Astrocyte of the hippocampus (primary cell): ENCODE measurements at places on chromosomes 5 and 9.

DNA sequence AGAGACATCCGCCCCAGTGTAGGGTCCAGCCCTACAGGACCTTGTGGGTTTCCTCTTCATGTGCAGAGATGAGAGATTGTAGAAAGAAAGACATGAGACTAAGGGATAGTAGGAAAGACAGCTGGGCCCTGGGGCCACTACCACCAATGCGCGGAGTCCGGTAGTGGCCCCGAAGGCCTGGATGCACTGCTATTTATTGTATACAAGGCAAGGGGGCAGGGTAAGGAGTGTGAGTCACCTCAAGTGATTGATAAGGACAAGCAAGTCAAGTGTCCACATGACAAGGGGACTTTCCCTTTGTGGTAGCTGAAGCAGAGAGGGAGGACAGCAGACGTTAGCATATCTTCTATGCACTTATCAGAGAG, 6.2 kb upstream of the TMEM141 start:
- DNase-seq = no peak

DNA sequence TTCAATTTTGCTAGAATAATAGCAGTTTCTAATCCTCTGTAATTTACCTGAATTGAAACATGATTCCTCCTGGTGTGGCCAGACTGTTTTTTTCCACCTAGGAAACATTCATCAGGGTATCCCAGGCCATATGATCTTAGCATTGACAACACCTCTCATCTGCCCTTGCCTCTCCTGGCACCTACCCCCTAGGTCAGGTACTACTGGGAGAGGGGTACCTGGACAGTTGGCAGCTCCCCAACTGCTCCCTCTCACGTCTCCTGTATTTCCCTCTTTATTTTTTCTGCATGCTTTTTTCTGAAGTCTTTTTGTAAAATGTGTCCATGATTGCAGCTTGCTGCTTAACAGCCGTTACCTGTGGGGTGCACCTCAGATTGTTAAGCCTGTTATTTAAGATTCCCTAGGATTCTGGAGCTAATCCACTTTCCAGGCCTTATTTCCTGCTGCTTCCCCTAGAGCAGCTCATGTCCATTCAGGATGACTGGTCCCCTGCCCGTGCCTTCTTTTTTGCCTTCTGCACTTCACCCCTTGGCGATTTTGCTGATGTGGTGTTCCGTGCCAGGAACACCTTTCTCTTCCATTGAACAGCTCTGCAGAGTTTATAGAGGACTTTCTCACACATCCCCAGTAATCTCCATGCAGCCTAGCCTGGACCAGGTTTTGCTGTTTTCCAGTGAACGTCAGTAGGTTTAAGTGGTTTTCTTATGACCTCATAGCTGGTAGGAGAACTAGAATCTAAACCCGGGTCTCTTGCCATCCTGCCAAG, 33.6 kb downstream of the SNX30 start:
- peak; percentile 58 for DNase-seq

DNA sequence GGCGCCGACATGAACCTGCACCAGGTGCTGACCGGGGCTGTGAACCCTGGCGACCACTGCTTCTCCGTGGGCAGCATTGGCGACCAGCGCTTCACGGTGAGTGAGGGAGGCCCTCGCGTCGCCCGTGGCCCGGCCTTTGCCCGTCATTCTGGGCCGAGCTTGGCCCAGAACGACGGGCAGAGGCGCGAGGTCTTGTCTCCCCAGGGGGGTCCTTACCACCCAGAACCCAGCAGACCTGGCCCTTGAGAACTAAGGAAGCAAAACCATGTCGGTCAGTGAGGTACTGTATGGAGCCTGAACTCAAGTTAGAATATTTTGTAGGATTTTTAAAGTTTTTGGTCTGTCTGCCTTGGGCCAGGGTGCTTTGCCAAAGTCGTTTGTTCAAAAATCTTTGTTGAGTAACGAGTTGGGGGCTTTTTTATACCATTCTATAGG, 691 bp downstream of the DMXL1 start:
- no peak for DNase-seq

- no peak for DNase-seq
These were observed 11.2 kb downstream of the MVB12B start for GRCh38 chr9:126337729-126338372.

DNA sequence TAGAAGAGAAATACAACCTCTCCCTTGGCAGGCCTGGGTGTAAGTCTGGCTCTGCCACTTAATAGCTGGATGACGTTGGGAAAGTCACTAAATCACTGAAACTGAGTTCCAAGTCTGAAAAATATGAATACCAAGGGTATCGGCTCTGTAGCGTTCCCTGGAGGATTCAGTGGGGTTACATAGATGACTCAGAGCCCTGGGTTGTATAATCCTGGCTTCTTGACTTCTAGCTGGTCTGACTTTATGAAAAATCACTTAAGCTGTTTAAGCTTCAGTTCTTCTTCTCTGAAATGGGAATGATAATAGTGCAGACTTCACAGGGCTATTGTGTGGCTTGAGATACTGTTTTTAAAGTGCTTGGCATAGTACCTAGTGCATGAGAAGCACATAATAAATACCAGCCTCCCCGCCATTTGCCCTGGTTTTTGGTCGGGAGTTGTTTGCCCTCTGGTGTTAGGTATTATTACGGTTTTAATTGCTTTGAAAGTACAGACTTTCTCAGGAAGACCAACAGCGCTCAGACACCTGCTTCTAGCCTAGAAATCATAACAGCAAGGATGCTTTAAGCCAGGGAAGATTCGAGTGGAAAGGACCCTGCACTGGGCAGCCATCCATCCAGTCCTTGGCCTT, 43.0 kb downstream of the CYFIP2 start:
- DNase-seq = no peak

DNA sequence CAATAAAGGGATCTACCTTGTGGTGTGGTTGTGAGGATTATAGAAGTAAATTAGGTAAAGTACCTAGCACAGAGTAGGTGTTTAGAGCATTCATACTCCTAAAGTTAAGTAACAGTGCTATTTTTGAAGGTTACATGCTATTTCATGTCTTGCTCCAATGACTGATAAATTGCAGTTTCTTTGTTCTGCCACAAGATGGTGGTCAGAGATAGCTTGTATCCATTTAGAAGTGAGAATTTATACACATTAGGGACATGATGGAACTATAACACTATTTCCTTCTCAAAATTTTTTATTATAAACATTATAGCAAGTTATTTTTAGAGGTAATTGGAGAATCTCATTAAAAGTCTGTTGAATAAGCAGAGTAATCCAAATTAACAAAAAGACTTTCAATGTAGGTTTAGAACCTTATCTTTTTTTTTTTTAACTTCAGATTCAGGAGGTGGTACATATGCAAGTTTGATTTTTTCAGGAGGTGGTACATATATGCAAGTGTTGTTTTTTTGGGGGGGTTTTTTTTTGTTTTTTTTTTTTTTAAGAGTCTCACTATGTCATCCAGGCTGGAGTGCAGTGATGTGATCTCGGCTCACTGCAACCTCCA, 17.1 kb downstream of the MTREX start:
- DNase-seq = peak; percentile 63

DNA sequence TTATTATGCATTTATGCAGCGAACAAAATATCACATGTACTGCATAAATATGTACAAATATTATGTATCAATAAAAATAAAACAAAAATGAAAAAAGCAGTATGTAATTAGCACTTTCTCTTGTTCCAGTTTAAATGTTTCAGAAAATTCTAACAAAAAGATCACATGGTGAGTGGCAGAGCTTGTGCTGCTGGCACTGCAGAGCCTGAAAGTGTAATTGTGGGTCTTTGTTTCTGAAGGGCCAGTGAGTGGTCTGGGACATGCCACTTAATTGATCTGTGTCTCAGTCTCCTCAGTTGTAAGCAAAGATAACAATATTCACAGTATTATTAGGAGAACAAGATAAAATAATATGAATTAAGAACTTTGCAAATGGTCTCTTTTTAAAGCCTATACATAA, 39.5 kb upstream of the RAI14 start:
- DNase-seq = no peak

GRCh38 chr5:177295924-177296323, 7.6 kb downstream of the RAB24 start:
- DNase-seq = no peak

DNA sequence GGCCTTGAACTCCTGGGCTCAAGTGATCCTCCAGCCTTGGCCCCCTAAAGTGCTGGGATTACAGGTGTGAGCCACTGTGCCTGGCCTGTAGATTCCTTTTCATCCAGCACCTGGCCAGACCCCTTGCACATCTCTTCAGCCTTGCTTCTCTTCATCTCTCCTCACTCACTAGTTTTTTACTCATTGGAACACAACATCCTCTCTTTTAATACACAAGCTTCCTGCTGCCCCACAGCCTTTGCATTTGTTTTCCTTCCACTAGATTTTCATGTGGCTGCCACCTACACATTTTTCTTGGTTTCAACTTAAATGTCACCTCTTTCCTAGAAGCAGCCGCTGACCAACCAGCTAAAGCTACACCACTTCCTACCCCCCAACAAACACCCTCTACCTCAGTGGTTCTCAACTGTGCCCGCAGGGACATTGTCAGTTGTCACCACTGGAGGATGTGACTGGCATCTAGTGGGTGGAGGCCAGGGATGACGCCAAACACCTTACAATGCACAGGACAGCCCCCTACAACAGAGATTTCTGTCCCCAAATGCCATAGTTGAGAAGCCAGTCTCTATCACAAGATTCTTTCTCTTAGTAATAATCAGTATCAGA, 33.7 kb downstream of the HAVCR1 start:
- no peak for DNase-seq

DNA sequence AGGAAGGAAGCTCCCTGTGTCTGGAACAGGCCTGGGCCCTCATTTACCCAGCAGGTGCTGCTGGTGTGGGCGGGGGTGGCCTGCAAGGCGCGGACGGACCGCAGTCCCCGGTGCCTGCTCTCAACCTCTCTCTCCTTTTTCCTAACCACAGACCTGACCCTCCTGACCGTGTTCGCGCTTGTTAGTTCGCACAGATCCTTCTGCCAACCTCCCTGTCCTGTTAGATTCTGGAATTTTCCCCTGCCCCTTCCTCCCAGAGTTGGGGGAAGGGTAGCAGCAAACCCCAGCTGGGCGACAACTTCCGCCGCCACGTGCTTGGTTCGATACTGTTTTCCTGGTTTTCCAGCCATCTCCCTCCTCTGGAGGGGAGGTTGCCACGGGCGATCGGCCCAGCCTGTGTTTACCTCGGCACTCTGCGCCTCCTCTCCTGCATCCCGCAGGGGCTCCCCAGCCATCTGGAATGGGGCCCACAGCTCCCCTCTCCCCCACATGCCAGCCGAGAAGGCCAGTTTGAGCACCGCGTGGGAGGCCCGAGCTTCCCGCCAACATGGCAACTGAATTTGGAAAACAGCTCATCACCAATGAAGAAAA, 70.8 kb upstream of the UNC5A start:
- DNase-seq = no peak

GRCh38 chr5:87184605-87185004, 83.1 kb upstream of the RASA1 start:
- DNase-seq = no peak

DNA sequence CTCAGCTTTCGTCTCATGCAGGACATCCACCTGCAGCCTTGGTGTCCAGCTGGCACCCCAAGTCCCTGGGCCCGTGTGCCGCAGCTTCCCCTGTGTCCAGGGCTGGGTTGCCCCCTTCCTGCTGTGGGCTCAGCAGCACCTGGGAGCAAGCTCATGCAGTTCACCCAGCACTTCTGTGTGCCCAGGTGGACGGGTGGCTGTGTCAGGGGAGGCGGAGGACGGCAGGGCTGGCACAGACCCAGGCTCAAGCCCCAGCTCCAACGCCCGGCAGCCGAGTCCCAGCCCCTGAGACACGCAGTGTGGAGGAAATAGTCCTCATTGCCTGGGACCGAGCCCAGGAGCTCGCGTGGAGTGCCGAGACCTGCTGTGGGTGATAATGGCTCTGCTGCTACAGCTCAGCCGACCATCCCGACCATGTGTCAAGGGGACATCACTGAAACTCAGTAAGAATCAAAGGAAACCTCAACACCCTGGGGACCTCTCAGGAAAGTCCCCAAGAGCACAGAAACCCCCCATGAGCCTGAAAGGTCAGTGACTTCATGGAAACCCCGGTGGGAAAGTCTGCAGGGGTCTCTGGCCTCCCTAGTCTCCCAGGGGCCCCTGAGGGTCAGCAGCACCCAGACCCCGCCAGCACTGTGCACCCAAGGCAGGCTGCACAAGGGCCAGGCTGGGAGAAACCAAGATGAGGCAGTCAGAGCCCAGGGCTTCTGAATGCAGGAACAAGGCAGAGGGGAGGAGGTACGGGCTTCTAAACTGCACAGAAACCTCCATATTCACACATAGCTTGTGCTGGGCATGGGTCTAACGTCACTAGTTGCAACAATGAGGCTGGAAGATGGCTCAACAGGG, 38.8 kb downstream of the LPCAT1 start:
- DNase-seq = no peak

GRCh38 chr5:104751969-104752368, 1189.4 kb upstream of the NUDT12 start:
- no peak for DNase-seq

DNA sequence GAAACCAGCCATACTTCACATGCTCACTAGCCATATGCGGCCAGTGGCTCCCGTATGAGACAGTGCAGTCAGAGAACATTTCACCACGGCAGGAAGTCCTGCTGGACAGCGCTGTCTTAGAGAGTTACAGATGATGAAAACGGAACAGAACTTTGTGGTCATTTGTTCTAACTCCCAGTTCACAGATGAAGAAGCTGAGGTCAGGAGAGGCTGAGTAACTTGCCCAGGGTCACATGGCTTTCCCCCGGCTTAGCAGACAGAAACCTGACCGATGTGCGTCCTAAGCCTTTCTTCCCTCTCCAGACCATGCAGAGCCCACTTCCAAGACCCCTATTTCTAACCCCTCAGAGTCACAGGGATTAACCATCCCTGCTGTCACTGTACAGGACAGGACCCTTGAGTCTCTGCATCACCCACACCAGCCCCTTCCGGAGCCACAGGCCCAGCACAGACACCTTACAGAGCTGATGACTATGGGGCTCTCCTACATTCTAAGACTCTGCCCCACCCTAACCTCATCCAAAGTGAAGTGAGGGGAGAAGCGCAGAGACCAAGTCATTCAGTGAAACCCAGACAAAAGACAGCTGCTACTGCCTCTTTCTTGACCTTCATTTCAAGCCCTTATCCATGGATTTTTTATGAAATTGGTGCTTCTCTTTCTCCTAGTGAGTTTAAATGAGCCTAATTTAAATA, 86.9 kb downstream of the PTPN3 start:
- DNase-seq = no peak

GRCh38 chr5:15354021-15354420, 146.0 kb upstream of the FBXL7 start:
- DNase-seq = peak; percentile 60
